Gastrocnemius medialis (tissue), 4 donors: ENCODE measurements at places on chromosomes 12 and 14. TPM values are rescaled to one million over a fixed set of nuclear protein-coding genes. Genes with fewer than 3 reads are reported as not detected.

CISTR gene
- total RNA-seq: not detected

RASSF9 gene
- total RNA-seq: 0.46 TPM

AQP2 gene
- not detected for total RNA-seq

DNA sequence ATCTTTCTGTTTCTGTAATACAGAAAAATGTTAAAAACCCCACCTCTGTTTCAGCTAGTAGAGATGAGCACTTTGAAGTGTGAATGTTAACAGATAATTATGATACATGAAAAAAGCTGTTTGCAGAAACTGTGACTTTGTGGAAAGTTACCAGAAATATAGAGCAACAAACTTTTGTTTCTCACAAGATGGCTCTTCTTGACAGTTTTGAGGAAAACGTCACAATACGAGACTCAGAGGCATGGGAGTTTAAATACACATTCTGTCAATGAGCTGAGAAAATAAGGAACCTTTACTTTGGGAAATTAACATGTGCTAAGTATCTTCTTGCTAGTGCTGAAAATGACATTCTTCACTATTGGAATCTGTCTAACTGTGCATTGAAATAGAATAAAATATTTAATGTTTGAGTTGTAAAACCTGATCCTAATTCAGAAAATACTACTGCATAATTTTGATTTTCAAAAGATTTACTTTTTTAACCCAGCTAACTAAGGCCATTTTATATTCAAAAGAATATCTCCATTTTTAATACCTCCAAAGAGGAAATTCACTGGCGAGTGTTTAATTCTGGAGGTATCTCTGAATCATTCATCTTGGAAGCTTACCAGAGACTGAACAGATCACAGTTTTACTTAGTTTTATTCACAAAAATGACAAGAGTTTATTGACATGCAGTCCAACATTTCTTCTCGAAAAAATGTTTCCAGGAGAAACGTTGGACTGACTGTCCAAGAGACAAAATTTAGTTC is 308.9 kb upstream of the LRFN5 start:
- no peak overlapping the region for H3K27ac ChIP-seq
- no peaks in the 10 kb centered on the region for H3K4me1 ChIP-seq
- no peaks in the 10 kb centered on the region for H3K27me3 ChIP-seq
- H3K36me3 ChIP-seq: no peaks in the 10 kb centered on the region

- H3K36me3 ChIP-seq: no peaks in the 10 kb centered on the region
- no peaks in the 10 kb centered on the region for H3K27me3 ChIP-seq
- no peak overlapping the region for H3K27ac ChIP-seq
- H3K4me1 ChIP-seq: no peaks in the 10 kb centered on the region
- H3K4me3 ChIP-seq: no peak overlapping the region
Measured at GRCh38 chr14:106013879-106014376, 487.5 kb downstream of the TMEM121 start.

DNA sequence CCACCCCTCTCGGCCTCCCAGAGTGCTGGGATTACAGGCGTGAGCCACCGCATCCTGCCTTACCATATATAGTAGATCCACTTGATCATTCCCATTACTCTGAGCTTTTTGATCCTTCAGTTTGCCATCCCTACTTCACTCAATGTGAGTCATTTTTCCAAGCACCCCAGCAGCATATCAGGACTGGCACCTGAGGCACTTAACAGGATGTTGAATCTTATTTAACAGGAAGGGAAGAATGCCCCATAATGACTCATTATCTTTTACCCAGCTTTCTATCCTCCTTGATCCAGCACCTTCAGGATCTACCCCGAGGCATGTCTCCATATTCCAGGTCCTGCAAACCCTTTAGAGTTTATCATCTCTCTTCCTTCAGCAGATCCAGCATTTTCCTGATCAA is 84.9 kb upstream of the CMKLR1 start:
- H3K27ac ChIP-seq: no peak overlapping the region
- H3K36me3 ChIP-seq: no peaks in the 10 kb centered on the region
- no peak overlapping the region for H3K4me3 ChIP-seq
- H3K27me3 ChIP-seq: no peaks in the 10 kb centered on the region
- H3K4me1 ChIP-seq: no peaks in the 10 kb centered on the region
- no peak for DNase-seq

STRAP gene
- 100 TPM for total RNA-seq

GRCh38 chr12:13503094-13503835 is 306.7 kb downstream of the EMP1 start:
- DNase-seq: no peak
- no peaks in the 10 kb centered on the region for H3K27me3 ChIP-seq
- H3K4me1 ChIP-seq: no peaks in the 10 kb centered on the region
- H3K36me3 ChIP-seq: no peaks in the 10 kb centered on the region
- no peak overlapping the region for H3K4me3 ChIP-seq
- no peak overlapping the region for H3K27ac ChIP-seq

DNA sequence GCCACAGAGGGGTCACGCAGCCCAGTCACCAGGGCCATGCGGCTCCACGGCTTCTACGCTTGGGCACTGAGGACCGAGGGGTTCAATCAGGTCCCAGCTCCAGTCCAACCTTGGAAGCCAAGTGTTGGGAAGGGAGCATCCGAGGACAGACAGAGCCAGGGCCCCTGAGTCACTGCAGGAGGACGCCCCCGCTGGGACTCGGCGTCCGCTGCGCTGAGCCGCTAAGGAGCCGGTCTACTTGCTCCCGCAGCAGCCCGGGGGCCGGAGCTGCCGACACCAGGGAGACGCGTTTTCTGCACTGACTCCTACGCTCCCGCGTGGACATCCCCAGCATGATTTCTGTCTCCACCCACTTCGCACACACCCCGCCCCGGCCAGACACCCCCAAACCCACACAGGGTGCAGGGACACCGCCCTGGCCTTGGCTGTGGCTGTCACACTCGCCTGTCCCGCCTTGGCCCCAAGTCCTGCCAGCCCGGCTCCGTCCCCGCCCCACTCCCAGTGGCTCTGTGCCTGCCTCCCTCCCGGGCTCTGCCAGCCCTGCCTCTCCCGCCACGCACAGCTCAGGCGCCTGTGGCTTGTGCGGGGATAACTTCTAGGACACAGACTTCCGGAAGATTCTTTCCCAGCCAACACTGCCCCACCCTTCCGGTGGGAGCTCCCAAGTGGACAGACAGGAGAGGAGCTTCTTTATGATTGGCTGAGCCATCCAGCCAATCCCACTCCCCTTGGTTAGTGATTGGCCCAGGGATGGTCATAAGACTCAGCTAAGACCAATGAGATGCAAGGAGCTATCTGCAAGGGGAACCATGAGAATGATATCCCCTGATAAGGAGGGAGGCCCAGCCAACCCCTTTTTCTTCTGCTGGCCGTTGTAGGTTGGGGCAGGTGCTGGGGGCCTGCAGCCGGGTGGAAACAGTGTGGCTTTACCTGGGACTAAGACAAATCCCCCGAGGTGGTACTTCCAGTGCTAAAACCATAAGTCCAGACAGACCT is 118.9 kb upstream of the SFSWAP start:
- H3K27ac ChIP-seq: no peak overlapping the region
- H3K4me1 ChIP-seq: no peaks in the 10 kb centered on the region
- no peak for DNase-seq
- no peak overlapping the region for H3K4me3 ChIP-seq
- no peaks in the 10 kb centered on the region for H3K36me3 ChIP-seq

- no peaks in the 10 kb centered on the region for H3K4me1 ChIP-seq
- no peak overlapping the region for H3K4me3 ChIP-seq
- H3K27me3 ChIP-seq: no peaks in the 10 kb centered on the region
- DNase-seq: no peak
- H3K27ac ChIP-seq: no peak overlapping the region
Measured at GRCh38 chr14:27190296-27190695, 592.5 kb upstream of the NOVA1 start.

DNA sequence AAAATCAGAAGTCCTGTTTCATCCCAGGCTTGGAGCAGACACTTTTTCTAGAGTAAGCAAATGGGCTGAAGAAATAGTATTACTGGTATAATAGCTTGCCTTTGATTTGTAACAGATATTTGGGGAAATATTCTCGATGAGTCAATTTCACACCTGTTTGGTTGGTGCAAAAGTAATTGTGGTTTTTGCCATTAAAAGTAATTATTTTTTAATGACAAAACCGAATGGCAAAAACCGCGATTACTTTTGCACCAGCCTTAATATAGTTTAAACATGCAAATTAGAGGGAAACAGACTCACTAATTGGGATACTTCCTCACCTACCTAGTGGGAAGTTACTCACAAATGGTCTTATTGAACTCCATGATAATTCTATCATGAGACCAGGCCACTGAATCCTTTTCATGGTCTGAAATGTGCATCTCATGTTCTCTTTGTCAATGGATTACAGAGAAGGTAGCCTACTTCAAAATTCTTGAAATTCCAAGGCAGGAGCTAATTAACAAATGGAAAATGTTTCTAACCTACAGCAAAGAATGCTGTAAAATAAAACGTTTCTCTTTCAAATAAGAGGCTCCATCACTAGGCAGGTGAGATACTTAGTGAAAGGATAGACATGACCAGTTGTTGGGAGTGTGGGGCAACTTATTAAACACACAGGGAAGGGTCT is 391.3 kb downstream of the EMP1 start:
- no peak overlapping the region for H3K27ac ChIP-seq
- no peaks in the 10 kb centered on the region for H3K36me3 ChIP-seq
- H3K4me3 ChIP-seq: no peak overlapping the region
- no peak for DNase-seq
- no peaks in the 10 kb centered on the region for H3K27me3 ChIP-seq
- H3K4me1 ChIP-seq: no peaks in the 10 kb centered on the region

DNA sequence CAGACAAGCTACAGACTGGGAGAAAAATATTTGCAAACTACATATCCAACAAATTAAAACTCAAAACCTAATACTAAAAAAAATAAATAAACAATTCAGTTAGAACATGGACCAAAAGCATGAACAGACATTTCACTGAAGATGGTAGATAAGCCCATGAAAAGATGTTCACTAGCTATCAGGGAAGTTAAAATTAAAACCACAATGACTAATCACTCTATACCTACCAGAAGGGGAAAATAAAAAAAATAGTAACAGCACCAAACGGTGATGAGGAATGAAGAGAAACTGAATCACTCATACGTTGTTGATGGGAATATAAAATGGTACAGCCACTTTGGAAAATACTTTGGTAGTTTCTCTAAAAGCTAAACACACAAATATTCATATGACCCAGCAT is 31.1 kb upstream of the DHRS7 start:
- H3K4me1 ChIP-seq: no peaks in the 10 kb centered on the region
- DNase-seq: no peak
- no peak overlapping the region for H3K4me3 ChIP-seq
- no peak overlapping the region for H3K27ac ChIP-seq
- no peaks in the 10 kb centered on the region for H3K36me3 ChIP-seq

GRCh38 chr14:24784981-24785380 is 151.0 kb upstream of the GZMB start:
- no peak for DNase-seq
- H3K36me3 ChIP-seq: no peaks in the 10 kb centered on the region
- no peaks in the 10 kb centered on the region for H3K4me1 ChIP-seq

SLC25A47 gene
- 1.3 TPM for total RNA-seq

HCAR2 gene
- not detected for total RNA-seq

DNA sequence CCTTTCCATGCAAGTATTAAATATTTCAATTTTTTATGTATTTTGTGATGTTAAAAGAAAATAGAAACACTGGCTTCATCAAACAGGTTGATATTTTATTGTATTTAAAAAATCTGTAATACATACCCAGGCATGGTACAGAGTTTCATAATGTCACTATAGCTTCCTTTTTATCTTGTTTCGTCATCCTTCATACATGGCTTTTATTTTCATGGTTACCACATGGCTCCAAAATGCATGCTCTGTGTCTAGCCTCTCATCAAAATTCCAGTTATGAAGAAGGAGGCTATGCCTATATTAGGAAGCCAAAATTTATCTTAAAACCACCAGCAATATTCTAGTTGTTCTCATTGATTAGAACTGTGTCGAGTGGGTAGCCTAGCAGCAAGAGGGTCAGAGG is 464.8 kb downstream of the BTG1 start:
- H3K27me3 ChIP-seq: no peaks in the 10 kb centered on the region
- H3K4me3 ChIP-seq: no peak overlapping the region
- H3K4me1 ChIP-seq: no peaks in the 10 kb centered on the region
- no peak for DNase-seq

LTB4R gene
- total RNA-seq: 0.32 TPM

GYS2 gene
- not detected for total RNA-seq

DNA sequence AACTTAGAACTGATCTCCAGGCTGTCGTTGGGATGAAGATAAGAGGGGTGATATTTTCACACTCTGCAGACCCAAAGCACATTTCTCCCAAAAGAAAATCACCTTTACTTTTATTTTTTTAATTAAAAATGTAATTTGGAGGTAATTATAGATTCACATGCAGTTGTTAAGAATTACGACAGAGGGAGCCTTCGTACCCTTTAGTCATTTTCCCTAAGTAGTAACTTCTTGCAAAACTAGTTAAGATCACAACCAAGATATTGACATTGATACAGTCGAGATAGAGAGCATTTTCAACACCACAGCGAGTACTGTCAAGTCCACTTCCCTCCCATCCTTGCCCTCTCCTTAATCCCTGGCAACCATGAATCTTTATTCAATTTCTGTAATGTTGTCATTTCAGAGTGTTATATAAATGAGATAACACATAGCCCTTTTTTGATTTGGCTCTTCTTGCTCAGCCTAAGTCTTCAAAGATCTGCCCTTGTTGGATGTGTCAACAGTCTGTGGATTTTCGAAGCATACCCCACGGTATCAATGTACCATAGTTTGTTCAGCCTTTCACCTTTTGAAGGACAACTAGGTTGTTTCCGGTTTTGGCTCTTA is 39.6 kb downstream of the DNAH10 start:
- no peak for DNase-seq
- no peaks in the 10 kb centered on the region for H3K36me3 ChIP-seq
- H3K27ac ChIP-seq: no peak overlapping the region
- no peak overlapping the region for H3K4me3 ChIP-seq
- no peaks in the 10 kb centered on the region for H3K27me3 ChIP-seq

DNA sequence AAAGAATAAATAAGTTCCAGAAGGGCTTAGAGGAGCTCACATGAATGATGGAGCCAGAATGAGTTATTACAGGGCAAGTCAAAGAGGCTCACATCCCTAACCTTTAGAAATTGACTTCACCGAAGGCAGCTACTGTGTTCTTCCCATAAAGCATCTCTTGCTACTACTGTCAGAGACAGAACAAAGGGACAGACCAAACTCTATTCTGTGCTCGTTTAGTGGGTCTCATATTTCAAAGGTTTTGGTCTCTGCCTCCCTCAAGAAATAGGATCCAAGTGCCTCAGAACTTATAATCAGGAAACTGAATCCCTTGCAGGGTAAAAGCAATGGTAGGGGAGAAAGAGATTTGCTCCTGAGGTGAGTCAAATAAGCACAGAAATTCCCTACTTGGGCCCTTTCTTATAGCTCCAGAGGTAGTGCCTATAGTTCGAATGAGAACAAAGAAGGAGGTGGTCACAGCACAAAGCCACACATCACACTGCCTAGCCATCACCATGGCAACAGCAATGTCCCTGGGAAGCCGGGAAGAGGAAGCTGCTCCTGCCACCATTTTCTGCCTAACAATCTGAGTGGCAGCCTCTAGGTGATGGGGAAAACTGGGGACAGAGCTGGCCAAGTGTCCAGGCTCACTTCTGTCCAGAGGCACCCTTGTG is 294.9 kb downstream of the FOXN3 start:
- no peak overlapping the region for H3K27ac ChIP-seq
- no peaks in the 10 kb centered on the region for H3K4me1 ChIP-seq
- DNase-seq: no peak
- H3K36me3 ChIP-seq: no peaks in the 10 kb centered on the region
- no peaks in the 10 kb centered on the region for H3K27me3 ChIP-seq

FAM181A gene
- not detected for total RNA-seq

GRCh38 chr14:42626986-42627385 is 1020.3 kb downstream of the LRFN5 start:
- H3K27ac ChIP-seq: no peak overlapping the region
- H3K27me3 ChIP-seq: no peaks in the 10 kb centered on the region
- H3K36me3 ChIP-seq: no peaks in the 10 kb centered on the region
- H3K4me3 ChIP-seq: no peak overlapping the region
- DNase-seq: no peak

SMCO2 gene
- not detected for total RNA-seq
